ENCODE measurements at places on chromosomes 12 and 14. TPM values are rescaled to one million over a fixed set of nuclear protein-coding genes. Genes with fewer than 3 reads are reported as not detected.

FOXN4 gene
- total RNA-seq: 5.2 TPM

AMN1 gene
- 15.9 TPM for total RNA-seq

MYF6 gene
- total RNA-seq: not detected

MGP gene
- total RNA-seq: 660 TPM

HOXC9 gene
- total RNA-seq: not detected

OR6C2 gene
- not detected for total RNA-seq

DNA sequence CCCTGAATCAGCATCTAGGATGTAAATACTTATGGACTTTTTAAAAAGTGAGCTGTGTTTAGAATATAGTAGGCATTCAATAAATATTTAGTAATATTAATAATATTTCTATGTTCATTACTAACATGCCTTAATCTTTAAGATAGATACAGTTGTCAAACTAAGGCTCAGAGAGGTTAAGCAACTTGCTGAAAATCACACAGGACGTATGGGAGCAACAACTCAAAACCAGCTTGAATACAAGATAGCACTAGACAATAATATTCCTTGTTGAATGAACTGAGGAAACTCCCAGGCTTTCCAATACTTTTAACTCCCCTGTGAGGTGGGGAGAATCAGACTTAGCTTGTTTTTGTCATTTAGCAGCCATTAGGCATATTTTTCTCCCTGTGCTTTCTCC, 45.3 kb downstream of the LLPH start:
- no peaks in the 10 kb centered on the region for H3K27me3 ChIP-seq
- no peaks in the 10 kb centered on the region for H3K4me1 ChIP-seq
- H3K4me3 ChIP-seq: no peak overlapping the region
- H3K27ac ChIP-seq: no peak overlapping the region

DNA sequence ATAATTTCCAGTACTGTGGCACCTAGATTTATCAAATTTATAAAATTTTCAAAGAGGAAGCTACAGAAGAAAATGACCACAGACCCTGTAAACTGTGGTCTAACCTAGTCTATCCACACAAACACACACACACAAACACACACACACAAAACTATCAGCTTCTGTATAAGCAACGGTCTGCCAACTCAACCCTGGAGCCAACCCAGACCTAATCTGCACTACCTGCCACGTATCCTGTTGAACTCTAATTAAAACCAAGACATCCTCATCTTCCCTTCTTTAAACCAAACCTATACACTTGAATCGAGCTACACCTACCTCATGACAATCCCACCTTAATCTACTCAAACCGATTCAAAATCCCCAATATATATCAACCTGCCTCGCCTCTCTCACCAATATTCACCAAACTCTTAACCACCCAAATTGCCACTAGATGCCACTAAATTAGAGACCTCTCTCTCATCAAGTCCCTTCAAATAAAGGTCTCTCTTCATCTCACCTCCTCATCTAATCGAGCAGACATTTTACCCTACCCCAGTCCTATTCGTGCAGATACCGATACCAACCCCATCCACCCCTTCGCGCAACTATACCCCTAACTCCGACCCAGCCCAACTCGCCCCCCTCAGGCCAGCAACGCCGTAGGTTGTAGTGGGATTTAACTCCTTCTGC, 808 bp downstream of the ACIN1 start:
- DNase-seq: no peak
- peak overlapping the region; percentile 74 for H3K4me3 ChIP-seq
- H3K4me1 ChIP-seq: peaks cover 25% of the 10 kb centered on the region
- H3K27ac ChIP-seq: peak overlapping the region; percentile 98
- H3K36me3 ChIP-seq: peaks cover 36% of the 10 kb centered on the region

DNA sequence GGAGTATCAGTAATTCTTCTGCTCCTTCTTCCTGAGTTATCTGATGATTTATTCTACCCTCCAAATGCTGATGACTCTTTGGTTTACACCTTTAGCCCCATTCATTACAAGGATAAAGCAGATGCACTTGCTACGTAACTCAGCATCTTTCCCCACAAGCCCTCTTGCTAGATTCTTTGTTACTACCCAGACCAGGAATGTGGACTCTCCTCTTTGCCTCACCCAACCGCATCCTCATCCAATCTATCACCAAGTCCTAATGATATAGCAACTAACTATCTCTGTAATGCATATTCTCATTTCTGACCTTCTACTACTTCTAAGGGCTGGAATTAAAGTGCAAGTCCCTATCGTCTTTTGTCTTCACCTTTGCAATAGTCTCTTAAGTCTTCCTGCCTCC, 9.2 kb downstream of the KRT1 start:
- no peaks in the 10 kb centered on the region for H3K36me3 ChIP-seq
- H3K4me1 ChIP-seq: no peaks in the 10 kb centered on the region
- DNase-seq: no peak
- no peak overlapping the region for H3K4me3 ChIP-seq

GRCh38 chr14:61034416-61035120, 53.5 kb downstream of the SLC38A6 start:
- H3K27ac ChIP-seq: no peak overlapping the region
- H3K27me3 ChIP-seq: no peaks in the 10 kb centered on the region
- H3K4me1 ChIP-seq: peaks cover 4% of the 10 kb centered on the region
- DNase-seq: no peak
- no peaks in the 10 kb centered on the region for H3K36me3 ChIP-seq

GRCh38 chr12:96093543-96094196, 58.3 kb upstream of the LTA4H start:
- no peak overlapping the region for H3K27ac ChIP-seq
- no peak overlapping the region for H3K4me3 ChIP-seq
- no peaks in the 10 kb centered on the region for H3K36me3 ChIP-seq
- no peaks in the 10 kb centered on the region for H3K27me3 ChIP-seq
- H3K4me1 ChIP-seq: peaks cover 5% of the 10 kb centered on the region

DNA sequence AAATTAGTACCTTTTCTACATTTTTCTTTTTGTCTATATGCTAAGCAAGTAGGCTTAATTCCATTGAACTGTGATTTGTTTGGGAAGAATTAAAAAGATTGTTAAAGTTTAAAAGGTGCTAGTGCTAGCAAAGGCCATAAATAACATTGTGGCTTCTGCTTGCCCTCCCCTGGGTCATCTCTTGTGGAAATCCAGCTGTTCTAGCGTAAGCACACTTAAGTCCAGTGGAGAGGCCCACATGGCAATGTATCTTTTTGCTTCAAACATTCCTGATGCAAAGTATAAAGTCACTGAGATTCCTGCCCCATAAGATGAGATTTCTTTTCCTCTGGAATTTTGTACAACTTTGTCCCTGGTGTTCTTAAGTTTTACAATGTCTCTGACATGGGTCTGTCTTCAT, 14.4 kb upstream of the ERGIC2 start:
- H3K4me1 ChIP-seq: no peaks in the 10 kb centered on the region
- DNase-seq: no peak
- no peak overlapping the region for H3K4me3 ChIP-seq
- no peaks in the 10 kb centered on the region for H3K36me3 ChIP-seq

- no peak for DNase-seq
- no peaks in the 10 kb centered on the region for H3K36me3 ChIP-seq
- no peaks in the 10 kb centered on the region for H3K4me1 ChIP-seq
- no peak overlapping the region for H3K27ac ChIP-seq
- H3K4me3 ChIP-seq: no peak overlapping the region
- H3K27me3 ChIP-seq: no peaks in the 10 kb centered on the region
Observed at GRCh38 chr12:78540606-78541336, 323.8 kb upstream of the SYT1 start.

DNA sequence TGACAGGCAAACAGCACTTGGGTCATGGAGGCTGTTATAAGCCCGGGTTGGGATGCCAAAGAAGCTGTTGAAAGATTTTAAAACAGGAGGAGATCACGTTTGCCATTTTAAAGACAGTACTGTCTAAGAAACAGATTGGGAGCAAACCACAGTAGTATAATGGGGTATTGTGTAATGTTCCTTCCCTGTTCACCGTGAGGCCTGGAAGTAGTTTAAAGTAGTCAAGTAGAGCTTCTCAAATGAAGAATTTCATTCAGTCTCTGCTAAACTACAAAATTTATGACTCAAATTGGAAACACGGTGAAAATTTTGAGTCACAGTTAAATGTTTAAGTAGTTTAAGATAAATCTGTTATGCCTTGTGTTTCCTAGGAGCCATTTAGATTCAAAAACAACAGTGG, 35.8 kb downstream of the ATP2A2 start:
- no peaks in the 10 kb centered on the region for H3K36me3 ChIP-seq
- H3K4me3 ChIP-seq: no peak overlapping the region
- H3K4me1 ChIP-seq: peaks cover 30% of the 10 kb centered on the region
- DNase-seq: no peak
- no peaks in the 10 kb centered on the region for H3K27me3 ChIP-seq

GRCh38 chr14:63492391-63492790, 50.8 kb downstream of the PPP2R5E start:
- peak overlapping the region; percentile 8 for H3K27ac ChIP-seq
- DNase-seq: no peak
- H3K4me1 ChIP-seq: peaks cover 32% of the 10 kb centered on the region
- no peaks in the 10 kb centered on the region for H3K36me3 ChIP-seq
- H3K27me3 ChIP-seq: no peaks in the 10 kb centered on the region

DNA sequence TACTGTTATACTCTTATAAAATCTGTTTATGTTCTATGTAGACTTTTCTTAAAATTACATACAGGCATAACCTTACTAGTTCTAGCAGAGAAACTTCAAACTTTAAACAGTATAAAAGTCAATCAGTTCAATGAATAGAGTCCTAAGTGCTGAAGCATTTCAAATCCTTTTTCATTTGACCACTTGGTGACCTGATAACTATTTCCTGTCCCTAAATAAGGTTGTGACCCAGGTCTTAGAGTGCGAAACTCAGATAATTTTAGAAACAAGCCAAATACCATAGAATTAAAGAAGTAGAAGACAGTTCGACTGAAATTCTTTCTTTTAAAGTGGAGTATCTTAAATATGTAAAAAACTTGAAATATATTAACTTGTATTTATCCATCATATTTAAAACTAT, 96.2 kb upstream of the ALX1 start:
- no peaks in the 10 kb centered on the region for H3K4me1 ChIP-seq
- H3K36me3 ChIP-seq: no peaks in the 10 kb centered on the region
- DNase-seq: no peak
- H3K27ac ChIP-seq: no peak overlapping the region

DNA sequence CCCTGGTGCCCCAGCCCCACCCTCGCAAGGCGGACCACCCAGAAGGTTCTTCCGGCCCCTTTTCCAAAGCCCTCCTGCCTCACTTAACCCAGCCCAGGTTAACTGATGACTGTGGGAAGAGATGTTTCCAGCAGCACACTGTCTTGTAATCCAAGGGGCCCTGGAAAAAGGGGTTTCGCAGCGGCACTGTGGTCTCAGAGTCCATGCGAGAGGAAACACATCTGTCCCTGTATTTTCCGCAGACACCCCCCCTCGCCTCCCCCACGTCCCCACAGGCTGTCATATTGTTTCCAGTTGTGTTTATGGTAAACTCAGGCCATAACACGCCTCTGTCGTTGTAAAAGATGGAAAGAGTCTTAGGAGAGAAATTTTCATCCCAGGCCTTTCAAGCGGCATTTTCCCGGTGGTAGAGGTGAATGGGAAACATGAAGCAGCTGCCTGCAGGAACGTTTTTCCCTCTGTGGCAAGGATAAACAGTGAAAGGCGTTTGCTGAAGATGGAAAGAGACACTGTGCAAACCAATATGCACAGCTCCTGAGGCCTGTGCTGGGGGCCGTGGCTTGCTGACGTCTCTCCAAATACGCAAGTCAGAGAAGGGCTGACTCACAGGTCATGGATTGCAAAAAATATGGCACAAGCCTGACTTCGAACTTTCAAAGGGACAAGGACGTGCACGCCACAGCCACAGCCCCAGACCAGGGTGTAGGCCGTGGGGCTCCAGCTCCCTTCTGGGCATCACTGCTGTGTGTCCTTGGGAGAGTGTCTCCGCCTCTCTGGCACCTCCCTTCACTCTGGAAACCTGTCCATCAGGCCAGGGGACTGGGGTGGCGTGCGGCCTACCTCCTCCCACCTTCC, 22.5 kb upstream of the FZD10 start:
- no peak for DNase-seq
- no peaks in the 10 kb centered on the region for H3K27me3 ChIP-seq
- no peak overlapping the region for H3K4me3 ChIP-seq
- no peaks in the 10 kb centered on the region for H3K36me3 ChIP-seq
- H3K4me1 ChIP-seq: no peaks in the 10 kb centered on the region

GRCh38 chr12:64459394-64459891, 7.5 kb downstream of the TBK1 start:
- H3K4me1 ChIP-seq: peaks cover 36% of the 10 kb centered on the region
- H3K4me3 ChIP-seq: peak overlapping the region; percentile 13
- no peaks in the 10 kb centered on the region for H3K36me3 ChIP-seq
- peak overlapping the region; percentile 81 for H3K27ac ChIP-seq
- DNase-seq: no peak

DNA sequence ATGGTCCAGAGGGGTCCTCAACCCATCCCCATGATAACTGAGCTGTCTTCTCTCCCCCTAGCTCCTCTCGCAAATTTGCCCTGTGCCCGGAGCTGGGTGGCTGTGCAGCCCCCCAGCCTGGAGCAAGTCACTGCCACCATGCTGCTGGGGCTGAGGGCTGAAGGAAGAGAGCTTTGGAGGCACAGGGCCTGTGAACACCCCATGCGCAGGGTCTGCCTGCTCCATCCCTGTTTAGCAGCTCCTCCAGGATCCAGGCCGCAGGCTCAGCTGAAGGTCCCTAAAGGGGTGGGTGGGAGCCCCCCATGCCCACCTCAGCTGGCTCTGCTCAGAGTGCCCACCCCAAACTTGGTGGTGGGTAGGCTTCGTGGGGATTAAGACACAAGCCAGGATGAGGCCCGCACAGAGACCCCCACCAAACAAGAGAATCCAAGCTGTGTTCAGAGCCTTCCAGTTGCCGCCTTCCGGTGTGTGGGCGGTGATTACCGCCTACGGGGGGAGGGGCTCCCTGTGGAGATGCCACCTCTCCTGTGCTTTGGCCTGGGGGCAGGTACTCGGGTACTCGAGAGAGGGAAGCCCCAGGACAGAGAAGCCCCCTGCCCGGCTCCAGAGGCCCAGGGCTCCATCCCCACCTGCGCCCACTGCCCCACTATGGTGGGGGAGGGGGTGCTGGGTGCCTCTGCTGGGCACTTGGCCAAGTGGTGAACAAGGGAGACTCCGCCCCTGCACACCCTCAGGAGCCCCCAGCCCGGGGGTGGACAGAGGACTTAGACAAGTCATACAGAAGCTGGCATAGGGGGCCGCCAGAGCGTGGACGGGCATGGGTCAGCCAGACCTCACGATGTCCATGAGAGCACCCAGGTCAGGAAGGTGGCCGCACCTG, 1.4 kb upstream of the JAG2 start:
- no peak overlapping the region for H3K4me3 ChIP-seq
- H3K27ac ChIP-seq: no peak overlapping the region
- H3K27me3 ChIP-seq: no peaks in the 10 kb centered on the region
- DNase-seq: peak; percentile 67
- H3K4me1 ChIP-seq: peaks cover 72% of the 10 kb centered on the region

GRCh38 chr14:59055439-59056045, 132.9 kb upstream of the DAAM1 start:
- H3K4me1 ChIP-seq: no peaks in the 10 kb centered on the region
- no peak overlapping the region for H3K4me3 ChIP-seq
- no peak for DNase-seq
- H3K36me3 ChIP-seq: no peaks in the 10 kb centered on the region
- H3K27me3 ChIP-seq: no peaks in the 10 kb centered on the region
- H3K27ac ChIP-seq: no peak overlapping the region

Measured in upper lobe of left lung (tissue), 6 donors.